Cerebellar cortex (tissue), 1 donor: ENCODE measurements at places on chromosomes 12 and 14.

DNA sequence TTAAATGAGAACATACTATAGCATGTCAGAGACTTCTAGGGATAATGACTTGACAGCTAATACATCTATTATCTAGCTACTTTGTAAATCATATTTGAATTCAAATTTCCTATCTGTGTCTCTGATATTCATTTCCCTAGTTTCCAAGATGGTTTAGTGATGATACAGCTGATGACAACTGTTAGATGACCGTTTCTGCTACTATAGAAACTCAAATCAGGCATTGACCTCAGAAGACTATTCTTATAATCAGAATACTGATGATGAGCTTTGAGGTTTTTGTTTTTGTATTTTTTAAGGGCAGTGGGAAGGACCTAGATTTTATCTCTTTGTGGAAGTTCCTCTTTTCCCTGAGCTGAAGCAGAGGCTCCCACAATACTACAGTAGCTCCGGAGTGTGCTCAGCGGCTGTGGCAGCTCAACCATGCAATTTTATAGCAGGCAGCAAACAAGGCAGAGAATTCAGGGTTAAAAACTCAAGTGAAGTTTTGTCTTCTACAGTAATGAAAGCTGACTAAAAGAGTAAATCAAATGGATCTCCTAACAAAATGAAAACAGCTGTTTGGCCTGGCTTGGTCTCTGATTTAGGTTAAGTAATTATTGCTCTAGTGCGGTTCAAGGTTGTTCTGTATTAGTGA lies 145.1 kb downstream of the SLC25A21 start:
- DNase-seq: no peak

GRCh38 chr12:87939182-87939581 lies 90.0 kb downstream of the C12orf50 start:
- DNase-seq: no peak

DNA sequence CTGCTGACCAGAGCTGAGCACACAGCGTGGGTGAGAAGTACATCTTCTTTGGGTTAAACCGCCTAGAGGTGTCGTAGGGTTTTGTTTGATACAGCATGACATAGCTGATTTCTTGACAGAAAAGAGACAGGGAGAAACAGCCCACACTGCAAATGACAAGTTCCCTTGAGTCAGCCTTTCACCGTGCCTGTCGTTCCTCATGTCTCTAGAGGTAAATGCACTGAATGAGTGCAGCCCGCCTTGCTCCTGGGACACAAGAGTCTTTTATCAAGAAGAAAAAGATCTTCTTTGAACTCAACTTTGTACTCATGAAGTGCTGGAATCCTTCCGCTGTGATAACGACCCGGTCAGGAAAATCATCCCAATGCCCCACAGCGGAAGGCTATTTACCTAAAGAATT lies 77.6 kb downstream of the TMEM132D start:
- no peak for DNase-seq

GRCh38 chr12:90943255-90943654 lies 11.7 kb downstream of the CCER1 start:
- DNase-seq: no peak

DNA sequence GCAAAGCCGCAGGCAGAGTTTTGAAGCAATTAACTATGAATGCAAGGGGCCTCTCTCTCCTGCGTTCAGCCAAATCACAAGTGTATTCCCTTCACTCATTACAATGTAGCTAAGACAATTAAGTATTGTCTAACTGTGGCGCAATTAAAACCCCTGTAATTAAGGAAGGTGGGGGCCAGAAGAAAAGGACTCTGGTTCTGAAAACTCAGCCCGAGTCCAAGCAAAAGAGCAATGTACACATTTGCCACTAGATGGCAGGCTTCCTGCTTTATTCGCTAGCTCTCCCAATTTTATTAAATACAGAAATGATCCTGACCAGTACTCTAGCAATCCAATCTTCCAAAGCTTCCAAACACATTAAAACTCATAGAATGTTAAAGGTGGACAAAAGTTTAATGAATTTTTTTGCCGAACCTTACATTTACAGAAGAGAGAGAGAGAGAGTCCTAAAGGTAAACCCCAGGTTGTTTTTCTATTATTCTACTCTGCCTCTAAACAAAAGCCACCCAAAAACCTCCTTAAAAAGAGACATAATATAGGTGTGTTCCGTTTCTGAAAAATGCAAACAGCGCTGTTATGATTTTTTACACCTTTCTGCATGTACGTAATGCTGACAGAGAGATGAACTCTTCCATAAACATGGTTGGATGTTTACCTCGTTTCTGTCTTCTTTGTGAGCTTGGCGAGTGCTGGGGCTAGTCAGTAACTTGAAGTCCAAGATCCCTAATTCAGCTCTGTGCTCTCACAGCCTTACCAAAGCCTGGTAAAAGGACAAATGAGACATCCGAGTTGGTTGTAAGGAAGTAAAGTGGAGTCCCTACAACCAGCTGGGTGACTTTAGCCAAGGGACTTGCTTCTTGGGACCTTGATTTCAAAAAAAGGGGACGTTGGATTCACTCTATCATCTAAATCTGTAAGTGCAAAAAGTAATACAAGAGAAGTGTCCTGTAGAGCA lies 50.9 kb upstream of the VASH1 start:
- DNase-seq: peak; percentile 74

GRCh38 chr12:106304797-106305196 lies 2.3 kb downstream of the TCP11L2 start:
- DNase-seq: no peak

- DNase-seq: no peak
Observed at GRCh38 chr12:112751844-112752243, 39.7 kb upstream of the RPH3A start.

GRCh38 chr14:66043921-66044320 lies 442.2 kb upstream of the CCDC196 start:
- DNase-seq: no peak

DNA sequence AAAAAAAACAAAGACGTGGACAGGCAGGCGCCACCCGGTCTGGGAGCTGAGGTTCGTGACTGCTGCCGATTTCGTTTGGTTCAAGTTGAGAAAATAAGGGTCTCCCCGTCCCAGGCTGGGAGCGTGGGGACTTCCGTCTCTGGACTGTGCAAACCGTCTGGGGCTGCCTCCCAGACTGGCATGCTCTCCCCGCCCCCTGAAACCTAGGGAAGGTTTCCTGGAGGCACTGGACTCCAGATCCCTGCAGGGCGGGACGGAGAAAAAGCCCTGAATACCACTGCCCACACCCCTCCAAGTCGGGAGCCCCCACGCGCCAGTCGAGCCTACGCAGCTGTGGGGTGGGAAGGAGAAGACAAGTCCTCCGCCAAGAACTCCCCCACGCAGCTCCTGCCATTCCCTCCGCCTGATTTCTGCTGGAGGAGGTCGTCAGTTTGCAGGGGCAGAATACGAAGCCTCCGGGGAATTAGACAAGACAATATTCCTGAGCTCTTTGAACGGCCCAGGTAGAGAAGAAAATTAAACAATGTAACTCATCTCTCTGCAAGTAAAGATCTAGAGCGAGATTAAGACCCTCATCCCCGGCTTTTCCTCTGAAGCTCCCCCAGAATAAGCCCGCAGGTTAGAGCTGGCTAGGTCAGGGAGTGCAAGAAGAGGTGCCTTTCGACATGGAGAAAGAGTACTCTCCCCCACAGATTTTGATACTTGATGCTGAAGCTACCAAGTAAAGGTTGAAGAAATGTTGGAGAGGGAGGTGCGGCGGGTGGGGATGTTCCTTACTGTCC lies 10.4 kb upstream of the HOXC13 start:
- DNase-seq: no peak

DNA sequence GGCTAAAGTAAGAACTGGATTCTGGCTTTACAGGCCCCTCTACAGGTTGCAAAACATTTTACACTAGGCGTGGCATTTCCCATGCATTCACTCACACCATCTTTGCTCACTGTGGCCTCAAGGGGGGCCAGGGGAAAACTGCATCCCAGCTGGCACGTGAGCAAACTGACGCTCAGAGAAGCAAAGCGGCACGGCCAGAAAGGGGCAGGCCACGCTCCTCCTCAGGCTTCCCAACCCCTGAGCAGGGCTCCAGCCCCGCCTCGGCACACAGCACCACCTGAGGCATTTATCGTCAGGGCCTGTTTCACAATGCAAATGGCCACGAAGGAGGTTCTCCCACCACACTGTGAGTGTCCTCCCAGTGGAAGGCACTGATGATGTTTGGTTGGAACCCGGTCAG lies 90.8 kb downstream of the BCL11B start:
- DNase-seq: no peak

GRCh38 chr12:31478898-31479297 lies 112.0 kb downstream of the DENND5B start:
- DNase-seq: no peak

GRCh38 chr14:62665286-62665685 lies 380.0 kb downstream of the KCNH5 start:
- DNase-seq: no peak

DNA sequence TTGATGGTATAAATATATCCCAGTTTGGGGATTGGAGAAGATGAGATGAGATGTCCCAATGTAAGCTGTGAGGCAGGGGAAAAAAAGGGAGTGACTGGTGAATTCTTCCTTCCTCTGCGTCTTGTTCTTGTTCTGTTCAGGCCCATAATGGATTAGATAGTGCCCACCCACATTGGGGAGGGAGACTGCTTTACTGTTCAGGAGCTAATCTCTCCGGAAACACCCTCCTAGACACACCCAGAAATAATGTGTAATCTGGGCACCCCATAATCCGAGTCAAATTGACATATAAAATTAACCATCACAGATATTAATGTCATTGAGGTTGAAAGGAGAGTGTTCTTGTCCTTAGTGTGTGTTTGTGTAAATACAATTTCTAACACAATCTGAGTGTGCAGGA lies 29.3 kb downstream of the ETV6 start:
- no peak for DNase-seq
